H1 (cell line): ENCODE measurements at places on chromosomes 6 and 20.
A peak's percentile ranks its signal among the peaks of the same experiment; 100 is the strongest.

DNA sequence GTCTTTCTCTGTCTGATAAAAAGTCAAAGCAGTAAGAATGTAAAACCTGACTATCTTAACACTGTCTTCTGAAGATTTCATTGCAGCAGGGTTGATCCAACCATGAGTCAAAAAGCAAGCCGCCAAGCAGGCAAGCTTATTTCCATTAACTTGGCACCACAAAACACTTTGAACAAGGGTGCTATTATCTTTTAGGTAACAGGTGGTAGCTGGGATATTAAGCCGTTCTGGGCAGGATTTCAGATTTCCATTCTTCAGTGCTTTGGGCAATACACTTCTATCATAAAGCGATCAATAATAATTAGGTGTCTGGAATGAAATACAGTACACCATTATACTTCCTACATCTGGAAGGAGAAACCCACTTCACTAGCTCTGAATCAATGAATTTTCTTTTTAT is 181.9 kb downstream of the TBC1D7 start:
- H3K4me1 ChIP-seq = peaks cover 5% of the 10 kb centered on the region; the same call in 1 of the 2 replicates
- no peak overlapping the region for H3K27ac ChIP-seq
- H3K36me3 ChIP-seq = no peaks in the 10 kb centered on the region
- no peak for DNase-seq
- H3K4me3 ChIP-seq = no peak overlapping the region
- H3K27me3 ChIP-seq = no peaks in the 10 kb centered on the region

GRCh38 chr6:5095236-5095635 is 10.1 kb downstream of the PPP1R3G start:
- H3K36me3 ChIP-seq = no peaks in the 10 kb centered on the region
- H3K27me3 ChIP-seq = no peaks in the 10 kb centered on the region; the same call in 1 of the 2 replicates
- H3K4me1 ChIP-seq = no peaks in the 10 kb centered on the region
- no peak for DNase-seq
- H3K27ac ChIP-seq = no peak overlapping the region
- no peak overlapping the region for H3K4me3 ChIP-seq

- no peaks in the 10 kb centered on the region for H3K27me3 ChIP-seq
- H3K4me1 ChIP-seq = no peaks in the 10 kb centered on the region
- no peaks in the 10 kb centered on the region for H3K36me3 ChIP-seq
- DNase-seq = no peak
Measured at GRCh38 chr6:19362396-19362795, 474.8 kb upstream of the ID4 start.

DNA sequence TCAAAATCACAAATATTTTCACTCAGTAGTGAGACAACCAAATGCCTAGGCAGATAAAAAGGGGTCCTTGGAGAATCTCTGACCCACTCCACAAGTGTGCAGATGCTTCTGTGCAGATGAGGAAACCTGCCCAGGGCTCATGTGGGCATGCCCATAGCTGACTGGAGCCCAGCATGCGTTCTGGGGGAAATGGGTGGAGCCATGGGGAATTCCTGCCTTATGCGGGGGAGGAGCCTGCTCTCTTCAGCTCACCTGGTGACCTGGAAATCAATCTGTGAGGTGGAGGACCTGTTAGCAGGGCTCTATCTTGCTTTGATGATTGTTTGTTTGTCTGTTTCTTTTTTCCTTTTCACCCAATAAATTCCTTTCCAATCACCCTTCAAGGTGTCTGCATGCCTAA is 23.4 kb upstream of the PLN start:
- H3K4me3 ChIP-seq = no peak overlapping the region
- H3K4me1 ChIP-seq = no peaks in the 10 kb centered on the region
- H3K27me3 ChIP-seq = no peaks in the 10 kb centered on the region
- no peak overlapping the region for H3K27ac ChIP-seq
- DNase-seq = no peak

DNA sequence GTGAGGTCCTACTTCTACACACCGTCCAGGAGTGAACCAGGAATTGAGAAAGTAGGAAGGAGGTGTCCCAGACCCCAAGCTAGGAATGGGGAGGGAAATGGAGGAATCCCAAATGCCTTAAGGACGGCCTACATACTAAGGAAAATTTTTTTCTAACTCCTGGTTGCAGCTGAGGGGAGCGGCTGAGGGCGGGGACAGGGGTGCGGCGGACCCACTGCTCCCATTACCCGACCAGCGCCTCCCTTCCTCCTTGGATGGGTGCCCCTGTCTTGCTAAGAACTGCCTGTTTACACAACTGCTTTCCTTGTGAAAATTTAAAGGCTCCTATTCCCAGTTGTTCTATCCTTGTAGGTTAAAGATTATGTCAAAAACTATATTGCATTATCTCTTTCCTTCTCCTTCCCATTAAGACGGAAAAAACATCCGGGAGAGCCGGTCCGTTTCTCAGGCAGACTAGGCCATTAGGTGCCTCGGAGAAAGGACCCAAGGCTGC is 699 bp upstream of the HSPA1B start:
- peak; percentile 62 for DNase-seq
- peak overlapping the region; percentile 77 for H3K27ac ChIP-seq
- H3K4me3 ChIP-seq = peak overlapping the region; percentile 59
- no peaks in the 10 kb centered on the region for H3K36me3 ChIP-seq
